Glomerular endothelial cell (primary cell): ENCODE measurements at places on chromosomes 11 and 22. TPM values are rescaled to one million over a fixed set of nuclear protein-coding genes. Genes with fewer than 3 reads are reported as not detected.

Gene NXPE2
- total RNA-seq: not detected in 2 replicates

Gene SCN4B
- 0.23 and 0.92 TPM in 2 replicates for total RNA-seq

Gene CHEK2
- total RNA-seq: 8.5 and 19.3 TPM in 2 replicates

Gene OR5B21
- not detected in 2 replicates for total RNA-seq

Gene DNAJB7
- total RNA-seq: not detected in 2 replicates

Gene GRM5
- total RNA-seq: 0.05 and 0.47 TPM in 2 replicates

Gene KIRREL3
- 0.78 and 0.93 TPM in 2 replicates for total RNA-seq

Gene MMP1
- 2,602 and 5,796 TPM in 2 replicates for total RNA-seq

DNA sequence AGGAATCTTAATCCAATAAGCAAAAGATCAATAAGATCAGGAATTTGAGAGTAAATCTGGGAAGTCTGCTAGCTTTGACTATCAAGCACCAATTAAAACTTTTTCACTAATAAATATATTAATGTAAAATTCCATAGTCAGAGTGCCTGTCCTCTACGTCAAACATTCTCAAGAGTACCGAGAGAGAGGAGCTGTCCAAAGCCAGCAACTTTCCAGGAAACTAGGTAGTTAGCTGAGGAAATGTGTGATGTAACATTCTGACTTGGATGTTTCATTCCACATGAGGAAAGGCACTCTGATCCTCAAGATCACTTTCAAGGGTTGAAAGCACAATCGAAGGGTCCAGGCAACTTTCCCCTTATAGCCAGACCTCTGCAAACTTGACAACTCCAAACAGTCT lies 113.2 kb downstream of the STK33 start:
- DNase-seq: no peak

DNA sequence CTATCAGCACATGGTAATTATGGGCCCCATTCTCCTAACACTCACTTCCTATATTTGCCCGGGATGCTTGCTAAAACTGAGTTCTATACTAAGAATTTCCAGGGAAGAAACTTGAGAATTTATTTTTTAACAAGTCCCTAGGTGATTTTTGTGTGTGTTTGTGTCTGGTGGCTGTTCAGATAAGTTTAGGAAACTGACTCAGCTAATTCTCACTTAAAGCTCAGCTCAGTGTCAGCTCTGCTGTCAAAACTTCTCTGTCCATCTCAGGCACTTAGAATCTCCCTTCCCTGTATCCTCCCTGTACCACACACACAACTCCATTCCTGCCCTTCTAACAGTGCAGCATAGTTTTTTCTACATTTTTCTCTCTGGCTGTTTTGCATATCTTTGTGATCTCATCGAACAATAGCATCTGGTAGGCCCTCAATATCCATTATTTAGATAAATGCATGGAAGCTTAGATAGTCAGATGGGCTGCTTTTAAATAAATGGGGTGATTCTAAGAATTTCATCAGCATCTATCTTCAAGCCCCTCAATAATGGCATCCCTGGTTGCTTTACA lies 69.3 kb downstream of the PIWIL4 start:
- no peak for DNase-seq

DNA sequence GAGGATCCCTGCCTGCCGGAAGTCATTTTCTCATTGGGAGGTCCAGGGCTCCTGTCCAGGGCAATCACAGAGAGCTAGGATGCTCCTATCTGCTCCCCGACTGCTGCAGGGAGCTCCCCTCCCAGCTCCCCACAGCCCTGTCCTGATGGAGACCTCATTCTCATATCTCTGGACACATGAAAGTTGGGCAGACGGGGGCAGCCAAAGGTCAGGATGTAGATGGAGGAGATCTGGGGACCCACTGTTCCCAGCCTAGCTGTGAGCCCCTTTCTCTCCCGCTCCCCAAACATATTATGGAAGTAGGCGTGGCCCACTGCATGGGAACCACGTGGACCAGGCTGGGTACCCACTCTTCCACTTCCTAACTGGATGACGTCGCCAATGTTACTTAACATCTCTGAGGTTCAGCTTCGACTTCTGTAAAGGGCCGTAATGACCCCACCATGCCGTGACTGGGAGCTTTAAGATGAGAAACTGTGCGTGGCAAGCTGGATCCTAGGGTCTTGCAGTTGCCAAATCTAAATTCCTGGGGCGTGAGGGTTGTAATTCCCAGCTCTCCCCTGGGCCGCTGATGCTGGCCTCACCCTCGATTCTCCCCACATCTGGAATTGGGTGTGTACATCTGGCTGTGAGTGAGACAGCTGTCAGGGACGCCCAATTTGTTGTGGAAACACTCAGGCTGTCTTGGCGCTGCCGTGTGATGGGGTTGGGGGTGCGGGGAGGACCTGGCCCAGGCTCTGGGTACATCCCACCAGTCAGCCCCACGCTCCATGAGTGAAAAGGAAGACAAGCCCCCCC lies 1.8 kb downstream of the CDC42EP2 start:
- DNase-seq: no peak

DNA sequence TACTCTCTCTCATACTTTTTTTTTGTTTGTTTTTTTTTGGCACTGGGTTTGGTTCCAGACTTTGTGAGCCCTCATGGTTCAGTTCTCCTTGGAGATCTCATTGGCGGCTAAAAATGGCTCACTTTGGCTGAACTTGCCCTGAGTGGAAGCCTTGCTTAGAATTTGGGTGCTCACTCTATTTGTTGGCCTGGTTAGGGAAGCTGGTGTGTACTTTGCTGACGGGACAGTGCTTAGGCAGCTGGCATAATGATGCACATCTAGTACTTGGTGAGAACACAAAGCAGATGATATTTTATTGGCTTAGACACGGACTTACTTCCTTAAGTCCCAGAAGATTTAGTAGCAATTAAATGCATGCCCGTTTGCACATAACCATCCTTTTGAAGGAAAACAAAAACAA lies 66.5 kb upstream of the GRAMD1B start:
- no peak for DNase-seq

DNA sequence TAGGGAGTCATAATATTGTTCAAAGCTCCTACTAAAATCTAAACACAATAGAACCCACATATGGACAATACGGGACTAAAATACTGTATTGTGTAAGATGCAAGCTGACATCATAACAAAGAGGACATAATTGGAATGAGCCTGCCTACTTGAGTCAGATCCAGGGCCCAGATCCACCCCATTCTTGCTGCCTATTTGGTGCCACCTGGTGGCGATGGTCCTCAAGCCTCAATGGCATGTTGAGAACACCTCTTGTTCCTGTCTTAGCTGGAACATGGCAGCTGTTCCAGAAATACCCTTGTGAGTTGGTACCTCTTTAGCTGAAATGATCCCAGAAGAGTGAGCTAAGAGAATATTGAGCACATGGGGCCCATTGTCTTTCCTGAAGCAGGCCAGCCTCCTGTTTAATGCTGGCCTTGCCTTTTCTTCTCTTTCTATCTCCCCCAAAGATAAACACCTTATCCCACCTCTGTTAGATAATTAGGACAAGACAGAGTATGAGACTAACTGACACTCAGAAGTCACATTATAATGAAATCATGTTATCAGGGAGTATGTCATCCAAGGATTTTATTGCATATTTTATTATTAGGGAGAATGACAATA lies 680.9 kb upstream of the ANO5 start:
- DNase-seq: no peak

DNA sequence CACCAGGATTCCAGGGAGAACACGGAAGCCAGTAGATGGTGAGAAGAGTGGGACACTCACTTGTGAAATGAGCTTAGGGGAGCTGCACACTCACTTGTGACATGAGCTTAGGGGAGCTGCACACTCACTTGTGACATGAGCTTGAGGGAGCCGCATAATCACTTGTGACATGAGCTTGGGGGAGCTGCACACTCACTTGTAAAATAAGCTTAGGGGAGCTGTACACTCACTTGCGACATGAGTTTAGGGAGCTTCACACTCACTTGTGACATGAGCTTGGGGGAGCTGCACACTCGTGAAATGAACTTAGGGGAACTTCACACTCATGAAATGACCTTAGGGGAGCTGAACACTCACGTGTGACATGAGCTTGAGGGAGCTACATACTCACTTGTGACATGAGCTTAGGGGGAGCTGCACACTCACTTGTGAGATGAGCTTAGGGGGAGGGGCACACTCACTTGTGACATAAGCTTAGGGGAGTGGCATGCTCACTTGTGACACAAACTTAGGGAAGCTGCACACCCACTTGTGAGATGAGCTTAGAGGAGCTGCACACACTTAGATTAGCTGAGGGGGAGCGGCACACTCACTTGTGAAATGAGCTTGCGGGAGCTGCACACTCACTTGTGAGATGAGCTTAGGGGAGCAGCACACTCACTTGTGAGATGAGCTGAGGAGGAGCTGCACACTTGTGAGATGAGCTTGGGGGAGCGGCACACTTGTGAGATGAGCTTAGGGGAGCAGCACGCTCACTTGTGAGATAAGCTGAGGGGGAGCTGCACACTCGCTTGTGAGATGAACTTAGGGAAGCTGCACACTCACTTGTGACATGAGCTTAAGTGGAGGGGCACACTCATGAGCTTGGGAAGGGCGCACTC lies 59.0 kb downstream of the NCAPD3 start:
- DNase-seq: no peak

DNA sequence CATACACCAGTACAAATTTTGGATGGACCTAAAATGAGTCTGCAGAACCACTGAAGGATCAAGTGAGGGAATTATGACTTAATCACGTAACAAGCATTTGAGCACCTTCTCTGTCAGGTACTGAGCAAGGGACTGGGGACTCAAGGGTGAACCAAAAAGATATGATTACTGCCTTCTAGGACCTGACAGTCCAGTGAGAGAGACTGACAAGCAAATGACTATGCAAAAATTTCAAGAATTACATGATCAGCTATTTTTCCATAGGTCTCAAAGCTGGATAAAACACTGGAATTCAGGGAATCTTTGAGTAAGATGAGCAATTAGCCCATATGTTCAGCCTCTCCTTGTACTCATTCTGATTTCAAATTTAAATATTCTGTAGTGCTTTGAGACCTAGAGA lies 5.2 kb upstream of the STT3A start:
- DNase-seq: no peak

- no peak for DNase-seq
Observed at GRCh38 chr11:110486156-110486555, 56.4 kb downstream of the FDX1 start.

- no peak for DNase-seq
Observed at GRCh38 chr11:94638902-94639373, 71.8 kb downstream of the PIWIL4 start.

DNA sequence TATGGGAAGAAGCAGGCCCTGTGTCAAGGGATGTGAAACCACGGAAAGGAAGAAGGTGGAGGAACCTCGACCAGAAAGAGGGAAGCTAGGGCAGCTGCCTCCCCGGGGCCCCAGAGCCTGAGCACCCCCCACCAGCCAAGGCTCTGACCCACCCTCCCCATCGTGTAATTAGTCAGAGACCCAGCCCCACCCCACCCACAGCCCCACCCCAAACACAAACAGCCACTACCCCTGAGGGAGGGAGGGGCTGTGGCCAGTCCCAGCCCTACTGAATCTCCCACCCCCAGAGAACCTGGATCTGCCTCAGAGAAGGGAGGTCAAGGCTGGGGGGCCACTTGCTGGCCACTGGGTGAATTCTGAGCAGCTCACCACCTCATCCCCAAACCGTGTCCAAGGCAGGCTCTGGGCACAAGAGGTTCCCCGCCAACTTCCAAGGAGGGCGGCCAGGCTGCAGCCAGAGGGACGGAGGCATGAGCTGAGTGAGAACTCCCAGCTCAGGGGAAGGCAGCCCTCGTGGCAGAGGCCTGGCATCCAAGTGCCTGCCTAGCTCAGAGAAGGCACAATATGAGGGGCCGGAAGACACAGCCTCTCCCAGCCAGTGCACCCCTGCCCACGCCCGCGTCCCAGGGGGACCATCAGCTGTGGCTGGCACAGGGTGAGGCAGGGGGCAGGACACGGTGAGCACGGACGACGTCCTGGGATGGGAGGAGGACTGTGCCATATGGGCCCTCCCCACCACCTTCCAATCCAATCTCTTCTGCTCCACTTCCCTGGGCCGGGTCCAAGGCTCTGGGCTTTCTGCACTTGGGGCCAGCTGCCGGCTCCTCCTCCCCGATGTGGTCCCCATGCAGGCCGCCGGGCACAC lies 2.7 kb downstream of the PLXNB2 start:
- no peak for DNase-seq

DNA sequence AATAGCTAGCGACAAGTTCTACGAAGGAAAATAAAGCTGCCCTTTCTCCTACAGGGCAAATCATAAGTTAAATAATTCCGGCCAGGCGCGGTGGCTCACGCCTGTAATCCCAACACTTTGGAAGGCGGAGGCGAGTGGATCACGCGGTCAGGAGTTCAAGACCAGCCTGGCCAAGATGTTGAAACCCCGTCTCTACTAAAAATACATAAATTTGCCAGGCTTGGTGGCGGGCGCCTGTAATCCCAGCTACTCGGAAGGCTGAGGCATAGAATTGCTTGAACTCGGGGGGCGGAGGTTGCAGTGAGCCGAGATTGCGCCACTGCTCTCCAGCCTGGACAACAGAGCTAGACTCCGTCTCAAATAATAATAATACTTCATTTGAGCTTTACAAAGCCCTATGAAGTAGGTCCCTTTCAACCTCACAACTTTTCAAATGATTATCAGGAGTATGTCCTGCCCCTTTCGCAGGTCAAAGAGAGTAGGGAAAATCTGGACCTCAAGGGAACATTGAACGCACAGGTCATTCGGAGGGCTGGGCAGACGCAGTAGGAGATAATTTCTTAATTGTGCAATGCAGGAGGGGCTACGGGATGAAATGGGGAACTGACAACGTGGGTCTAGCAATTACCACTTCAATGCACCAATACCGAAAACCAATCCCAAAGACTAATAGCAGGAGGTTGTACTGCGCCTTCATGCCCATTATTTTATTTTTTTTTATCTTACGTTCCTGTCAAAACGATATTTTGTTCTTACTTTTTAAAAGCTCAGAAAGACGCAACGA lies 590 bp downstream of the COMMD9 start:
- DNase-seq: no peak

DNA sequence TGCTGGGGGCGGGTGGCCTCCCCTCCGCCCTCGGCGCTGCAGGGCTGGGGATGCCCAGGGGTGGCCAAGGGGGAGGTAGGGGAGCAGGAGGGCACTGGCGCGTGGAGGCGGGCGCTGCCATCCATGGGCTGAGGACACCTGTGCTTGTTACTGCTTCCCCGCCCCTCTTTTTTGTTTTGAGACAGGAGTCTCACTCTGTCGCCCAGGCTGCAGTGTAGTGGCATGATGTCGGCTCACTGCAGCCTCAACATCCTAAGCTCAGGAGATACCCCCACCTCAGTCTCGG lies 683 bp upstream of the FADS3 start:
- DNase-seq: no peak

GRCh38 chr11:110362971-110363509 lies 66.6 kb upstream of the RDX start:
- peak; percentile 96 for DNase-seq
